Stimulated activated CD8-positive, alpha-beta memory T cell treated with anti-CD3 and anti-CD28 coated beads, Interleukin-7, amount 100 ng/mL, for 1 hour (primary cell): ENCODE measurements at places on chromosomes 5 and 9.

- no peak for DNase-seq
These were observed 9.2 kb downstream of the POC5 start for GRCh38 chr5:75707911-75708509.

DNA sequence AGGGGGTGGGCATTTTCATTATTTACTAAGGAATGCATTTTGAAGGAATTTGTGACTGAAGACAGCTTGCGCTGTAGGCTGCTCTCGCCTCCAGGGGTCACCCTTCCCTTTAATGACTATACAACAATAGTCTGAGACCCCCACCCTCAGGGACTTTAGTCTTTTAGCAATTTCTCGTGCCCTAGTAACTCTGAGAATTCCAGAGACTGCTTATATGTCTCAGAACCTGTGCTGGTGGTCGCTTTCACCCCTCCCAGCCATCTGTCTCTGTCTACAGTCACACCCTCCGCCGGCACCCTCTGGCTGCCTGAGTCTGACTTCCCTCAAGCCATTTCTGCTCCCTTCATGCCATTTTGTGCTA lies 671.4 kb downstream of the NR2F1-AS1 start:
- DNase-seq = no peak

DNA sequence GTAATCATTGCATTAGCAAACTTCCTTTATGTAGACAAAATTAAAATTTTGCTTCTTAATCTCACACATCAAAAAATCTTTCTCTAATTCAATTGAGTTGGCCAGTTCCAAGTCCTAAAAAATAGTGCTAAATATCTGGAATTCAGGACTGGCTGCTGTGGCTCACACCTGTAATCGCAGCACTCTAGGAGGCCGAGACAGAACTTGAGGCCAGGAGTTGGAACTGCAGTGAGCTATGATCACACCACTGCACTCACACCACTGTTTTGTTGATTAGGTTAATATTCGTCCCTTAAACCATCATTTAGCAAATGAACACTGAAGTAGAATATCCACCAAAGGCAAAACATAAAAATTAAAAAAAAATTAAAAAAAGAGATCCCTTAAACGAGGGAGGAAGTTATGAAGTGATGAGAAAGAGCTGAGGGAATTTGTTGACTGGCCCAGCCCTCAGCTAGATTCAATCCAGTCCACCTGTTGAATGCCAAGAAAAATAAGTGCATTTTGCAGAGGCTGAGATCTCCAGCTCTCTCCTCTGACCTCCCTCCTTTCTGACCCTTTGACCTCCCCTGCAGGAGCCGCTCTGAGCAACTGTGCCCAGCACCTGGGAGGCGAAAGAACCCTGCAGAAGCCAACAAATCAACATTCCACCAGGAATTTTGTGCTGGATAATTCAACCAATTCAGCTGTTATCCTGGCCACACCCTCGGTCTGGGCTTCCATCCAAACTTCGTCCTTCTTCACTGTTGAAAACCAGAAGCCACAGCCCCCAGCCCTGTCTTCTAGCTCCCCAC lies 96.8 kb downstream of the OR2K2 start:
- DNase-seq = no peak

- no peak for DNase-seq
These were observed 30.1 kb downstream of the TSPAN17 start for GRCh38 chr5:176677209-176677939.

DNA sequence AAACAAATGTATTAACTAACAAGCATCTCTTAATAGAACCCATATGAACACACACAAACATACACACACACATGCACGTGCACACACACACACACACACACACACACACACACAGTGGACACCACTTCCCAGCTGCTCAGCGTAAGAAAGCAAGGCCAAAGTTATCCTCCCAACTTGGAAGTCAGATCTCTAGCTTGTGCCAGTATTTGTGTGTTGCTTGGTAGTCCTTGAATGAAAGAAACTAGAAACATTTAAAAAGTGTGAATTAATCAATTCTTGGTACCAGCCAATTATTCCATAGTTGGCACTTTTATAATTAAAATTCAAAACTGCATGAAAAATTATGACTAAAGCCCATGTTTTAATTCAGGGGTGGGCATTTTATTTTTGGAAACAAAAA lies 178.1 kb downstream of the TMEM161B start:
- DNase-seq = no peak
